ENCODE measurements at places on chromosomes 12 and 14. TPM values are rescaled to one million over a fixed set of nuclear protein-coding genes. Genes with fewer than 3 reads are reported as not detected.

Gene PYGL
- total RNA-seq: 96.8 TPM

Gene TMEM119
- total RNA-seq: not detected

Gene SALL2
- total RNA-seq: 12.1 TPM

Gene RHOF
- total RNA-seq: 181 TPM

Gene NXPH4
- total RNA-seq: not detected

Gene NEUROD4
- total RNA-seq: not detected

Data from epithelial cell of proximal tubule (primary cell).